A673 (cell line): ENCODE measurements at places on chromosomes 6 and 20.

DNA sequence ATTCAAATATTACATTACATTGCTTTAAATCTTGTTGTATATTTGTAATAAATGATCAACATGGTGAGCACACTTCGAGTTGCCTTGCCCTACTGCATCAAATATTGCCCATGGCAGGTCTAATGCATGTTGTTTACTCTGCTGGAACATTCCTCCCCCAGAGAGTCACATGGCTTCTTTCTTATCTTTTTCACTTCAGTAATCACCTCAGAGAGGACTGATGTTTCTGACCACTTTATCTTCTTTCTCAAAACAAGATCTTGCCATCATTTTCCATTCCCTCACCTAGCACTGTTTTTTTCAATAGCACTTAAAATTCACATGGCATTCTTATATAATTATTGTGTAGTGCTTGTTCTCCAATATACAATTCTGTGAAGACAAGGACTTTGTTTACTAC lies 243.5 kb upstream of the THEMIS start:
- no peak for DNase-seq

DNA sequence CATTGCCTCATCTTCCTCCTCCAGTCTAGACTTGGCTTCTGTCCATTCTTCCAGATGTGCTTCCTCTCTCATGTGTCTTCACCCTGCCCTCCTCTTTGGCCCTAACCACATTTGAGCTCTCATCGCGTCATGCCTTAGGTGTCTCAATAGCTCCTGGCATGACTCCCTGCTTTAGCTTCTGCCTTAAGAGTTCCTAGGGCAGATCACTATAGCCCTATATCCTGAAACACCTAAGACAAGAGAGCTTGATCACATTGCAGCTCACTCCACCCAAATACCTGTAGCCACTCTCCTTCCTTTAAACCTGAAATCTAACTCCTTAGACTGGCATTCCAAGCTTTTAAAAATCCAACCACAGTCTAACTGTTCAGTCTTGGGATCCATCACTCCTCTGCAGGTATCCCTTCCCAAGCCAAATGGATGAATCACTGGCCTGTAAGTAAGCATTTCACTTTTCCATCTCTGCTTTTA lies 69.0 kb upstream of the STXBP5 start:
- no peak for DNase-seq

GRCh38 chr6:153942361-153942760 lies 96.7 kb upstream of the OPRM1 start:
- no peak for DNase-seq

DNA sequence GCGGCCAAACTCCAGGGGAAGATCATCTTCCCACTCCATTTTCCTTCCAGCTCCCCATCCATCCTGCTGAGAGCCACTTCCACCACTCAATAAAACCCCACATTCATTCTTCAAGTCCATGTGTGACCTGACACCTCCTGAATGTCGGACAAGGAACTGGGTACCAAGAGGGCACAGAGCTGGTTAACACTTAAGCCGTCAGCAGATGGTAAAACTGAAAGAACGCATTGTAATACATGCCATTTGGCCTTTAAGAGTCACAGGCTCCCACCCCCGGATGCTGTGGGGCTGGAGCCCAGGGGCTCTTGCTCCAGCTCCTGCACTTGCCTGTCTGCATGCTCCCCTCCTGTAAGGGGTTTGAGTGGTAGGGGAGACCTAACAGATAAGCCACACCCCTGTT lies 753.9 kb downstream of the COL12A1 start:
- no peak for DNase-seq
